ENCODE measurements at places on chromosomes 2 and 18.

DNA sequence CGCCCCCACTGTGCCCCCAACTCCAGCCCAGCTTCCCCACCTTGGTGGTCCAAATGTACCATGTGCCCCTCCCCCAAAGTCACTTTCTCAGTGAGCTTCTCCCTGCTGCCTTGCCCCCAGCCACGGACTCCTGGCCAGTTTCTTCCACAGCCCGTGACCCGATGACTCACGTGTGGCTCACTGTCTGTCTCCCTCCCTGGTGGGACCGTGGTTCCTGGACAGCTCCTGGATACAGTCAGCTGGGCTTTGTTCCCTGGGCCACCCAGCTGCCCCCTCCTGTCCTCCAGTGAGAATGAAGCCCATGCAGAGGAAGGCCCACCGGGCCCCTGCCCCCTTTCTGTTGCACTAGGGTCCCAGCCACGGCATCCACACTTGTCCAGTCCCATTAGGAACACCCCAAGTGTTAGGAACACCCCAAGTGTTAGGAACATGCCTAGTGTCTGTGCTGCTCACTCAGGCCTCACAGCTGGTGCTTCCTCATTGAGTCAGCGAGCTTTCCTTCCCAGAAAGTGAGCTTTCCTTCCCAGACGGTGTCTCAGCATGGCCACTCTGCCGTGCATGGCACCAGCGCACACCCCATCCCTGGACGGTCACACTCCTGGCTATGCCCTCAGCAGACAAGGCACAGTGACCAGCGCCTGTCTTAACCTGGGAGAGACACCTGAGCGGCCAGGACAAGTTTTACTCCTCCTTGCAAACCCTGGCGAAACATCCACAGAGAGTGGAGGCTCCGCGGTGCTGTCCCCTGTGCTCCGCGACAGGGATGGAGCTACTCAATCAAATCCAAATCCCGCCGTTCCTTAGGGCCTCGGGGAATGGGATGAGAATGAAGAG, 44.8 kb upstream of the CTDP1 start:
- DNase-seq = no peak

DNA sequence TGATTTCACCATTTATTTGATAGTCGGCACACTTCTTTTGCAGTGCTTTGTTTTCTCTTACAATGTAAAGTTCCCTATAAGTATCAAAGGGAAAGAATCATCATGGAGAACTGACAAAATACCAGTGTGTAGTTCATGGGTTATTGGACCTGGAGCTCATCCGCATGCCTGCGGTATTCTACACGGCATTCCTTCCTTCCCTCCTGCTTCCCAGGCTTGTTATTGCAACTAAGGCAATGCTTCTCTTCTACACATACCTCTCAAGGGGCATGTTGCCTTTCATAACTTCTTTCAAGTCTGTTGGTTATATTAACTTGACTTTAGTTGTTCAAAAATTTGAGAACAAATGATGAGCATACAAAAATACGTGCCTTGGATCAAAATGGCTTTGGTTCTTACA, 24.3 kb upstream of the FAP start:
- no peak for DNase-seq

DNA sequence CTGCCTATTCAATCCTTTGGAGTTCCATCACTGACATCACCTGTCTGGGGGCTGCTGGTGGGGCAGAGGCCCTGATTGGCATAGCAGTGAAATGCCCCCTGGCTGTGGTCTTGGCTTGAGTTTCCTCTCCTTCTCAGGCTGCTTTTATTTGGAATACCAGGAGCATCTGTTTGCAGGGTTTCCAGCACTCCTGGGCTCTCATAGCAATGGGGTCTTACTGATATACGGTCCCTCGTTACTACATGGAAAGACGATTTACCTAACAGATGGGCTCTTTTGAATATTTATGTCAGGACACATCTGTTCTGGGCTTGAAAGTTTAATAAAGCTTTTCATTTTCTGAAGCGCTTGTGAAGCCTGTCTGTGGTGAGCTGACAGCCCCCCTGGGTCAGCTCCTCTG, 230.3 kb downstream of the SLC4A3 start:
- DNase-seq = no peak

DNA sequence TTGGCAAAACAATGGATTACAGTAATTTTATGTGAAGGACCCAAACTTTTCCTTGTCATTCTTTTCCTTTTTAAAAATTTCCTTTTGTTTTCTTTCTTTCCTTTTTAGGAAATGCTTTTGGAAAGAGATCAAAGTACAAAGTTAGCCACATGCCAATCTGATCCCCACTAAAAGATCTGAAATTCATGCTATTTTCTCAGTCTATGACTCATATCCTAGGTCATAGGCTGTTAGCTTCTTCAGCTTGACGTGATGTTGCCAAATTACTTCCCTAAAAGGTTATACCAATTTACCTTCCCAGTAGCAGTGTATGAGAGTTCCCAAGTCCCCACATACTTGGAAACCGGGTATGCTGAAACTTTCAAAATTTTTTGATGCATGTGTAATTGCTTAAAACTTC, 355.3 kb downstream of the INSIG2 start:
- DNase-seq = no peak

- DNase-seq = no peak
Observed at GRCh38 chr2:62455957-62456692, 49.9 kb downstream of the TMEM17 start.

- no peak for DNase-seq
Observed at GRCh38 chr18:36513556-36513955, 216.0 kb downstream of the FHOD3 start.

- DNase-seq = no peak
Observed at GRCh38 chr2:236795861-236796219, 226.2 kb downstream of the ACKR3 start.

DNA sequence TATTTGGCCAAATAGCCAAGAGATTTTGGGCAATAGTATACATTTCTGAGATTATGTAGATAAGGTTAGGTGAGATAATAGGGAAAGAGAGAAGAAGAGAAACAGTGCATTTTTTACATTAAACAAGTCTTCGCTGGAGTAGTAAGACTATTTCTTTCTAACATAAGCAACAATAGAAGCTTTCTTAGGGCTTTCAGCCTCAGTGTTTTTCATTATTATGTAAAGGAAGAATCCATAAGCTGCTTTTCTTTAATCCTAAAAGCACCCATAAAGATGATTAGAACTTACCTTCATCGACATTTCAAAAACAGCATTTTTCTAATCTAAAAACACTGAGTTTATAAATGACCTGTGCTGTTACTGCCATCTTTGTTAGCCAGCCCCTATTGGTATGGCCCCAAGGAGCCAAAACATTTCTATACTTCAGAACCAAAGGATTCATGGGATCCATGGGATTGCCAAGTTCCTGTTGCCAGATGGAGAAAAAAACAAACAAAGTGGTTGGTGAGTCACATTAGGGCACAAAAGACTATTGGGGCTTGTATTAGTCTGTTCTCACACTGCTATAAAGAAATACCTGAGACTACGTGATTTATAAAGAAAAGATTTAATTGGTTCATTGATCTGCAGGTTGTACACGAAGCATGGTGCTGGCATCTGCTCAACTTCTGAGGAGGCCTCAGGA, 88.2 kb downstream of the SCG2 start:
- no peak for DNase-seq

- DNase-seq = no peak
Observed at GRCh38 chr18:55405893-55406406, 182.0 kb downstream of the TCF4 start.

DNA sequence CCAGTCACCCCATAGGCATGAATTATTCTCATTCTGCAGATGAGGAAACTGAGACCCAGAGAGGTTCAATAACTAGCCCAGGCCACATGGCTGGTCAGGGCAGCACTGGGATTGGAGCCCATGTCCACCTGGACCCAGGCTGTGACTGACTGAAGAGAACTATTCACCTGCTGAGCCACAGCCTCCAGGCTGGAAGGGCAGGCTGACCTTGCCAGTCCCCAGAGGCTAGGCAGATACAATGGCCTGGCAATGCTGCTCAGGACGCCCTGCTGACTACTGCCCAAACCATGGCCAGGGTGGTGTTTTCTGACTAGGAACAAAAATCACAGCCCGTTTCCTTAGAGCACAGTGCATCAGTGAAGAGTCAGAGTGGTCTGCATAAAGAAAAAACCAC, 36.8 kb downstream of the HS6ST1 start:
- DNase-seq = no peak
